ENCODE measurements at places on chromosomes 7 and 10. TPM values are rescaled to one million over a fixed set of nuclear protein-coding genes. Genes with fewer than 3 reads are reported as not detected.

The RASSF4 gene
- 40.9 TPM for total RNA-seq

The LRRD1 gene
- total RNA-seq: not detected

The TAS2R41 gene
- total RNA-seq: not detected

The CPA1 gene
- total RNA-seq: not detected

The SPDYE6 gene
- not detected for total RNA-seq

The PON1 gene
- 0.49 TPM for total RNA-seq

The FRMD4A gene
- total RNA-seq: 38.3 TPM

- H3K4me3 ChIP-seq: no peak overlapping the region
- DNase-seq: no peak
- H3K36me3 ChIP-seq: peaks cover 28% of the 10 kb centered on the region
- H3K27ac ChIP-seq: no peak overlapping the region
- no peaks in the 10 kb centered on the region for H3K27me3 ChIP-seq
Observed at GRCh38 chr10:99965700-99966099, 44.0 kb downstream of the DNMBP start.

DNA sequence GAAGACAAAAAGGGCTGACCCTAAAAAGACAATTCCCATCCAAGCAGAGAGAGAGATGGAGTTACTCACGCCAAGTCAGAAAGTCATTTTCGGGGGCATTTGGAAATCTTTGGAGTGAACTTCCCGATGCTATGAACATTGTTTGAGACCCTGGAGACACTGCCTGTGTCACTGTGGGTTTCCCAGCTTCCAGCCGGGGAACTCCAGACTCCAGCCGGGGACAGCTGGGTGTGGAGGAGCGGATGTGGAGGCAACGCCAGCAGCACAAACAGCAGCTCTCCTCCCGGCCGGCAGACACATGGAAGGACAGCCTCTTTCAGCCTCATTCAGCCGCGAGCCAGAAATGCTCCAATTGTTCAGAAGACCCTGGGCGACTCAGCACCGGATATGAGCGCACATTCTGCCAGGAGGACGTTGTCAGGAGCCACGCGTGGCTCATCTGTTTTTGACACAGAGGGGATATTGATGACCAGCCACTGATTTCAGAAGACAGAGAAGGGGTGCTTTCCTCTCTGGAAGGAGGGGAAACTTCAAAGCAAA lies 97.6 kb downstream of the PRPF18 start:
- DNase-seq: peak; percentile 70
- H3K27ac ChIP-seq: peak overlapping the region; percentile 53
- peaks cover 21% of the 10 kb centered on the region for H3K4me1 ChIP-seq
- H3K27me3 ChIP-seq: no peaks in the 10 kb centered on the region

DNA sequence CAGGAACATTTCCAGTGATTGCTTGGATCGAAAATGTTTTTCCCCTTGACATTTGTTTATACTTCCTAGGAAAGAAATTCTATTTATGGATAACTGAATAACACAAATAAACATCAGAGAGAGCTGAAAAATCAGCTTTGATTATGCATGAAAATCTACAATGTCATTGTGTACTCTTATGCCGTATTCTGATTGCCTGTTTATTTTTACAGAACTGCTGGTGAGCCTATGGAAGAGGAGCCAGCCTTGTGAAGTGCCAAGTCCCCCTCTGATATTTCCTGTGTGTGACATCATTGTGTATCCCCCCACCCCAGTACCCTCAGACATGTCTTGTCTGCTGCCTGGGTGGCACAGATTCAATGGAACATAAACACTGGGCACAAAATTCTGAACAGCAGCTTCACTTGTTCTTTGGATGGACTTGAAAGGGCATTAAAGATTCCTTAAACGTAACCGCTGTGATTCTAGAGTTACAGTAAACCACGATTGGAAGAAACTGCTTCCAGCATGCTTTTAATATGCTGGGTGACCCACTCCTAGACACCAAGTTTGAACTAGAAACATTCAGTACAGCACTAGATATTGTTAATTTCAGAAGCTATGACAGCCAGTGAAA lies 121.5 kb downstream of the TWIST1 start:
- H3K27me3 ChIP-seq: no peaks in the 10 kb centered on the region
- no peak for DNase-seq
- H3K36me3 ChIP-seq: no peaks in the 10 kb centered on the region
- H3K4me1 ChIP-seq: no peaks in the 10 kb centered on the region
- H3K27ac ChIP-seq: no peak overlapping the region

DNA sequence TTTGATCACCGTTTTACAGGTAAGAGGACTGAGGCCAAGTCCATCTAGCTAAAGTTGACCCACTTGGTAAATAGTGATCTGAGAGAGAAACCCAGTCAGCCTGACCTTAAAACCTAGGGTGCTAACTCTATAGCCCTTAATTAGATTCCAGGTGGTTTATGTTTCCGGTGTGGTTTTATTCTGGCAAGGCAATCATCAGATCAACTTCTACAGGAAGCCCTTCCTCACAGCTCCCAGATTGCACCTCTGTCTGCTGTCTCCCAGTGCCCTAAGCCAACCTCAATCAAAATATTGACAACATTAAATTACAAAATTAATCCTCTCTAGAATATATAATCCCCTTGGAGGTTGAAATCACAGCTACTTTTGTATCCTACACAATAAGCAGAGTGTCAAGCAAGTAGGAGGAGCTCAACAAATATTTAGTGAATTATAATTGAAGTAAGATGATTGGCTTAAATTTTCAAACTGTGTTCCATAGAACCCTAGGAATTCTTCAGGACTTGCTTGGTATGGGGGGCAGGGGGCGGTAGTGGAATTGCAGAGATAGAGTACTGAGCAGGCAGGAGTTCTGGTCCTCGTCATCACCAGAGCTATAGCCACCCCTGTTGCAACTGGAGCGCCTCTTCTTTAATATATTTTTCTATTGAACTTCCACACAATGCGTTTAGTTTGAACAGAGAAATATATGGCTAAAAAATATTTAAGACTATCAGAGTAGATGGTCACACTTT lies 692.8 kb upstream of the LRRN3 start:
- no peaks in the 10 kb centered on the region for H3K4me1 ChIP-seq
- H3K27me3 ChIP-seq: no peaks in the 10 kb centered on the region
- DNase-seq: no peak
- H3K27ac ChIP-seq: no peak overlapping the region
- no peak overlapping the region for H3K4me3 ChIP-seq
- no peaks in the 10 kb centered on the region for H3K36me3 ChIP-seq

DNA sequence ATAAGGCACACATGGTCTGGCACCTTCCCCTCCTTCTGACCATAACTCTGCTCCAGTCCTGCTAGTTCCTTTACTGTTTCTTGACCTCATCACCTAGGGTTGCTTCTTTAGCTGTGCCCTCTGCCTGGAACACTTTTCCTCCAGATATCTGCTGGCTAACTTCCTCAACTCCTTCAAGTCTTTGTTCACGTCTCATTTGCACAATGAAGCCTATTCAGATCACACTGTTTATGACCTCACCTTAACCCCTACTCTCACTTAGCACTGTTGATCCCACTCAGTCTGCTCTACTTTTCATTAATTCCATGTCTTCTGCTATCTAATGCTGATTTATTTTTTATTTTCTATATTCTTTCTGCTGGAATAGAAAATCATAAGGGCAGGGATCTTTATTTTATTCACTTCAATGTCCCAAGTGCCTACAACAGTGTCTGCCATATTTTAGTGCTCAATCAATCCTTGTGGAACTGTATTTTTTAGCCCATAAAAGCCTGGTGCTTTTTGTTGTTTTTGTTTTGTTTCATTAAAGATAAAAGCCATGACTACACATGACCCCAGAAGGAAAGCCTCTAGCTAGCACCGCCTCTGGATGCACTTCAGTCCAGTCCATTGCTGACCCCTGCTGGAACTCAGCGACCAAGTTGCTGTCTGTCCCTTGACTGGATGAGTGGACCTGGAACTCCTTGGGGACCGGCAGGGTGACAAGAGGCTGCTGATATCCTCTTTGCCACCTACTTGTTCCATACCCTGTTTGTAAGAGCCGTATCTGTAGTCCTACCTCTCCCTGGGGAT lies 12.3 kb downstream of the KLF14 start:
- no peak overlapping the region for H3K4me3 ChIP-seq
- no peaks in the 10 kb centered on the region for H3K4me1 ChIP-seq
- peaks cover 13% of the 10 kb centered on the region for H3K27me3 ChIP-seq
- no peaks in the 10 kb centered on the region for H3K36me3 ChIP-seq
- no peak overlapping the region for H3K27ac ChIP-seq
- peak; percentile 68 for DNase-seq

DNA sequence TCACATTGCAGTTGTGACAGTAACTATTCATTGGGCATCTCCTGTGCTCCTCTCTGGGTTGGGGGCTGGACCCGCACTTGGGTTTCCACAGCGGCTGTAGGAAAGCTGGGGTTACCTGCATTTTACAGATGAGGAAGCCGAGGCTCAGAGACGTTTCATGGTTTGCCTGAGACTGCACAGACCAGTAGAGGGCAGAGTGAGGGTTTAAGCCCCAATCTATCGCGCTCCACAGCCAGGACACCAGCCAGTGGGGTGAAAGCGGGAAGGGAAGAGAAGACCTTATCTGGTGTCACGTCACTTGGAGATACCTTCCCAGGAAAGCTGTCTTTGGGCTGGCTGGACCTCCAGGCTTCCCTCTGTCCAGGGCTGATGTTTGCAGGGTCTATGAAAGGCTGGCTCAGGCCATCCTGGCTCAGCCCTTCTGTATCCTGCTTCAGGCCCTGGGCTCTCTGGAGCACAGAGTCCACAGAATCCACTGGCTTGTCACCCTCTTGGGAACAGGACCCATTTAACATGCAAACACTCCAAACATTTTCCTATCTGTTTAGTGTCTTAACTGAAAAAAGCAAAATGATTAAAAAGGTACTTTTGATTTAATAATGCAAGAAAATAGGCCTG lies 167.7 kb downstream of the EMX2 start:
- H3K4me1 ChIP-seq: no peaks in the 10 kb centered on the region
- no peak overlapping the region for H3K27ac ChIP-seq
- no peak for DNase-seq
- H3K36me3 ChIP-seq: no peaks in the 10 kb centered on the region
- no peaks in the 10 kb centered on the region for H3K27me3 ChIP-seq
- no peak overlapping the region for H3K4me3 ChIP-seq

DNA sequence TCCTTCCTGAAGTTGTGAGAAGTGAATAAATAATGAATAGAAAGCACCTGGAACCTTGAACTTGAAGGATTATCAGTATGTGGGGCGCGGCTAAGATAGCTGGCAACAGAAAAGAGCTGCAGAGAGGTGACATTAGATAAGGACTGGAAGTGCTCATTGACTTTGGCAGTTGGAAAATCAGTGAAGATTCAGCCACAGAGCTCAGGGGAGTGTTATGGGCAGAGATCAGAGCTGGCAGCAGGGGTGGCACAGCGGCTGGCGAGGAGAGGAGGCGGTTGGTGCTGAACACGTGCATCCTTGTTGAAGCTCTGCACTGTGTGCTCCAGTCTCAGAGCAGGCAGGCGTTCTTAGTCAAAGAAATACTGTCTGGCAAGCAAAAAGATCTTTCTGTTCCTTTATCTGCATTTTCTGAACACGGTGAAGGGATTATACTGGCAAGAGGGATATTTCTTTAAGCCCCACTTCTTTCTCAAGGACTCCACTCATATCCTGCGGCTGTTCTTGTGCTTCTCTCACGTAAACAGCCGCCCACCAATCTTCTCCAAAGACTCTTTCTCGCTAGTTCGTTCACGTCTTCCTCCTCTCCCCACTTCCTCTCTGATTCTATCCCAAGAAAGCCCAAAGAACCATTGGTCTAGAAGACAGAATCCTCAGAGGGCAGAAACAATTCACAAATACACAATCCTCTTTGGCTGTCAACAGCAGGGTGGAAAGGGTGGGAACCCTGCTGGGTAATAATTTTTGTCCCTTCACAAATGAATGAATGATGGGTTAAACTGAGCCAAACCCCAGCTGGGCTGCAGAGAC lies 38.6 kb upstream of the ADD3 start:
- H3K36me3 ChIP-seq: no peaks in the 10 kb centered on the region
- H3K4me3 ChIP-seq: no peak overlapping the region
- H3K27ac ChIP-seq: no peak overlapping the region
- peaks cover 20% of the 10 kb centered on the region for H3K4me1 ChIP-seq
- H3K27me3 ChIP-seq: no peaks in the 10 kb centered on the region

- no peak overlapping the region for H3K27ac ChIP-seq
- DNase-seq: no peak
- H3K4me3 ChIP-seq: no peak overlapping the region
- H3K27me3 ChIP-seq: no peaks in the 10 kb centered on the region
Observed at GRCh38 chr7:33671531-33672262, 233.6 kb upstream of the BMPER start.

DNA sequence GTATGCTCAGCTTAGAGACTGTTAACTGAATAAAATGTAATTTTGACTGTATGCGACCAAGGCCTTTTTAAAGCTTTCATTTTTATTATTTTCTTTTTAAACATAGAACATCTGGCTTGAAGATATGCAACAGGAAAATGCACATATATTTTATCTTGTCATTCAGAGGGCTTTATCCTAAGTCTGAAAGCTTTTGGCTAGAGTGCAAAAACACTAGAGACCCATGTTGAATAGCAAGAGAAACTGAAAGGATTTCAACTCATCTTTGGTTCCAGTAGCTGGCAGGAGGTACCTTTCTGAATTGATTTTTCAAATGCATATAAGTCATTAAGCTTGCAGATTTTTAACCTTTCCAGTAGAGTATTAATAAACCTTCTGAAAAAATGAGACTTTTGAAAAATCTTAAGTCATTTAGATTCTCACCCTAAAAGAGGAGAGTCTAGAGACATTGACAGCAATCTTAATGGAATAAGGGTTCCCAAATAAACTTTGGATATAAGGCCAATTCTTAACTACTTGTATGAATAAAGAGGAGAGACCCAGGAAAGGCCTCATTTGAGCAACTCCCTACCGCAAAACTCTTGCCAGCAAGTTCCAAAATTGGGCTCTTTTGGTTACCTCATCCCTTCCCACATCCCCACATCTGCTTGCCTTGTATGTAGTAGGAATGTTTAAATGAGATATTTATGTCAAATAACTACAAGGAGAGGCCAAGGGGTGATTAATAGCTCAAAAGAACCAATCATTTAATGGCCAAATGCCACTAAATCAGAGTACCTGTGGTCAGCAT lies 454.4 kb downstream of the HTR7 start:
- H3K36me3 ChIP-seq: no peaks in the 10 kb centered on the region
- H3K4me1 ChIP-seq: no peaks in the 10 kb centered on the region
- H3K4me3 ChIP-seq: no peak overlapping the region
- no peak overlapping the region for H3K27ac ChIP-seq
- no peak for DNase-seq

GRCh38 chr7:74462707-74463100 lies 9.0 kb downstream of the GTF2IRD1 start:
- H3K27ac ChIP-seq: no peak overlapping the region
- H3K4me1 ChIP-seq: no peaks in the 10 kb centered on the region
- H3K4me3 ChIP-seq: no peak overlapping the region
- no peak for DNase-seq

DNA sequence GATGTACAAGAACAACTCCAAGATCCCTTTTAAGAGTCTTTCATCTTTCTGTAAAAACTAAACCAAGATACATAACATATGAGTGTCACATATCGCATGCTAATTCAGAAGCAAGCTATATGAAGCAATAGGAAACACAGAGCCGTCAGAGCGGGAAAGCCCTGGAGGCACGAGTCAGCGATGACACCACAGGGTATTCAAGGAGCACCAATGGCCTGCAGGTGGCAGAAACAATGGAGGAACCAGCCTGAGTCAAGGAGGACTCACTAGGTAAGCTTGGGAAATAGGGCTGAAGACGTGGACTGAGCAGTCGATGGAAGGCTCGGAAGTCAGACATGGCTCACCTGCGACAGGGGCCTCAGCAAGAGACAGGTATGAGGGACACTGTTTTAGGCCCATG lies 214.4 kb downstream of the FAM107B start:
- H3K4me3 ChIP-seq: no peak overlapping the region
- H3K27me3 ChIP-seq: no peaks in the 10 kb centered on the region
- peak; percentile 74 for DNase-seq
- no peaks in the 10 kb centered on the region for H3K36me3 ChIP-seq
- H3K4me1 ChIP-seq: peaks cover 30% of the 10 kb centered on the region
- H3K27ac ChIP-seq: no peak overlapping the region
